ENCODE measurements at places on chromosomes 5 and 9.

GRCh38 chr5:54653956-54654614 is 136.5 kb downstream of the SNX18 start:
- no peak for DNase-seq

GRCh38 chr9:13487936-13488335 is 208.4 kb upstream of the MPDZ start:
- DNase-seq: no peak

DNA sequence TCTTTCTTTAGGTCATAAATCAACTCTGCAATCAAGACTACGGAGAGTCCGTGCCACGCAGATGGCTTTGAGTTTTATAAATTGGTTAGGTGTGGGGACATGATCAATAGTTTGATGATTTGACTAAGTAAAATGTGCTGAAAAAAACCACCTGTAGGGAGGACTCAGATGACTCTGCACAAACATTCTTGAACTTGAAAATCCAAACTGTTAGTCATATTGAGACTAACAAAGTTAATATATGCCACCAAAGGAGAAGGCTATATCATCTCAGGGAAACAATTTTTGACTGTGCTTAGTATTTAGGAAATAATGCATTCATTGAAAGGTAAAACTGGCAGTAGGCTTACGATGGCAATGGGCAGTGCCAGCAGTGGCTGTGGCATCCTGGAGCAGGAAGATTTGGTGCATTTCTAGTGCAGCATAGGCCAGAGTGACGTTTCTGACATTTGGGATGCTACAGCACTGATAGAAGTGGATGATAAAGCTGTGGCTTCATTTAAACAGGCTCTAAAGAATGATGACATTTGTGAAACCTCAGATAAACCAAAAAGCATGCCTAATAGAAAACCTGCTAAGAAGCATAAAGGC is 291.1 kb downstream of the MLLT3 start:
- no peak for DNase-seq

- no peak for DNase-seq
Measured at GRCh38 chr9:126599047-126599650, 14.6 kb upstream of the LMX1B start.

GRCh38 chr5:135822959-135823358 is 11.5 kb upstream of the SLC25A48 start:
- no peak for DNase-seq

DNA sequence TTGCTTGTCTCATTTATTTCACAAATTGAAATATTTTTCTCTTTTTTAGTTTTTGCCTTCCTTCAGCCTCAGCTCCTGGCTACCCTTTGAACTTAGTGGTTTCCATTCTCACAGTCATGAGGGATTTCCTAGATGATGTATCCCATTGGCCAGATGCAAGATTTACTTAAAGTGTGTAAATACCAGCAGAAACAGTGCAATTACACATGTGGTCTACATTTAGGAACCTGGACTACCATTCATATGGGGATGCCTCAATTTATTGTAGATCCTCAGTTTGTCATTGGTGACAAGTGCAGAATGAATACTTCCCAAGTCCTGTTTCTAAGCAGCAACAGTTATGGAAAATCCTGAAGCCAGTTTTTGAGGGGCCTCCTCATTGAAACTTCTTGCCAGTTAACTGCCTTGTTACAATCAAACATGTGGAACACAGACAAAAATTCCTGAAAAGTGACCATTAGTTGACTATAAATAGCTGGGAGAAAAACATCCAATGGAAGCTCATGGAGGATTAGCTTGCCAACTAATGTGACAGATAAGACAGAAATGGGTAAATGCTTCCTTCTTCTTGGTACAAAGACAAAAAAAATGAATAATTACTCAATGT is 113.6 kb upstream of the FER start:
- DNase-seq: no peak

- no peak for DNase-seq
Measured at GRCh38 chr9:129650680-129651235, 8.8 kb upstream of the ASB6 start.
